ENCODE measurements at places on chromosomes 16 and 17.

GRCh38 chr16:70689035-70689969 is 3.4 kb upstream of the MTSS2 start:
- DNase-seq, result no peak

GRCh38 chr17:2071024-2071385 is 16.1 kb downstream of the HIC1 start:
- no peak for DNase-seq

DNA sequence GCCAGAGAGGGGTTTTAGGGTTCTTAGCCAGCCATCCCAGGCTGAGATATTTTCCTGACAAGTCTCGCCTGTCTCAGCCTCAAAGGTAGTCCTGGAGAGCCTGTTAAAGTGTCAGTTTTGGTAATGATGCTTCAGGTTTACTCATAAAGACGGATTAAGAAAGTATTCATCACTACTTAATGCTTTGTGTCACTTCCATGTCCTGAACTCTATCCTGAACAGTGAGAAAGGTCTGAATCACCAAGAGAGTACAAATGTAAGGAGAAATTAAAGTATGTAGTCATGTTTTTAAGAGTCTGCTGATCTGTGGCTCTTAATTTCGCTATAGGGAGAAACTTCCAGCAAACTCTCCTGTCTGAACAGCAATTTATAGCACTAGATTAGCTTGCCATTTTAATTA is 14.0 kb downstream of the RPGRIP1L start:
- no peak for DNase-seq

GRCh38 chr16:57159447-57159846 is 26.4 kb downstream of the PSME3IP1 start:
- DNase-seq, result no peak

- DNase-seq, result no peak
Observed at GRCh38 chr16:12784076-12784475, 19.6 kb downstream of the CPPED1 start.

DNA sequence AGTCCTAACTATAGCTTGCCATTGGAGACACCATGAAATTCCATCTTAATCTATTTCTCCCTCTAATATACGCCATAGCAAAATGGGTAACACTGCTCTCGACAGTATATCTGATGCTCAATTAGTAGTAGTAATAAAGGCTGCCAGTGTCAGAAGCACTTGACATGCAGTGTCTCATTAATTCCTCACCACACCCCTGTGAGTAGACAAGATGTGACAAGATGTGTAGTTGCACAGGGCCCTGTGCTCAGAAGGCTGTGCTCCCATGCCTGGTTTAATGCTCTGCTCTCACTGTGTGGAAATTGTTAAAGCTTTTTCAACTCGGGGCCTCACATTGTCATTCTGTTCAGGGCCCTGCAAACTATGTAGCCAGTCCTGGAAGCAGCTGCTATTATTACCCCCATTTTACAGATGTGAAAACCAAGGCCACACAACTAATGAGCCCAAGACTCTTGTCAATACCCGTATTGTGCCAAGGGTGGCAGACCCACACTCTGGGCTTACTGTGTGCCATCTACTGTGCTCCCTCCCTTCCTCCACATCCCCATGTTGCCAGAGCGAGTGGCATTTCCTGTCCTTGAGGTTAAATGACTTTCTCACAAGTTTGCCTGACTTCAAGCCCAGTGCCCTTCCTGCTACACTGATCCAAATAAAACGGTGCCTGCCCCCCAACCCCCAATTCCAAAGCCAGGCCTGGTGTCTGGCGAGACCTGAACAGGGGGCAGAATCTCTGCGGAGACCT is 287.3 kb upstream of the CCL2 start:
- DNase-seq, result no peak

GRCh38 chr17:14395255-14395654 is 94.4 kb downstream of the HS3ST3B1 start:
- DNase-seq, result no peak

DNA sequence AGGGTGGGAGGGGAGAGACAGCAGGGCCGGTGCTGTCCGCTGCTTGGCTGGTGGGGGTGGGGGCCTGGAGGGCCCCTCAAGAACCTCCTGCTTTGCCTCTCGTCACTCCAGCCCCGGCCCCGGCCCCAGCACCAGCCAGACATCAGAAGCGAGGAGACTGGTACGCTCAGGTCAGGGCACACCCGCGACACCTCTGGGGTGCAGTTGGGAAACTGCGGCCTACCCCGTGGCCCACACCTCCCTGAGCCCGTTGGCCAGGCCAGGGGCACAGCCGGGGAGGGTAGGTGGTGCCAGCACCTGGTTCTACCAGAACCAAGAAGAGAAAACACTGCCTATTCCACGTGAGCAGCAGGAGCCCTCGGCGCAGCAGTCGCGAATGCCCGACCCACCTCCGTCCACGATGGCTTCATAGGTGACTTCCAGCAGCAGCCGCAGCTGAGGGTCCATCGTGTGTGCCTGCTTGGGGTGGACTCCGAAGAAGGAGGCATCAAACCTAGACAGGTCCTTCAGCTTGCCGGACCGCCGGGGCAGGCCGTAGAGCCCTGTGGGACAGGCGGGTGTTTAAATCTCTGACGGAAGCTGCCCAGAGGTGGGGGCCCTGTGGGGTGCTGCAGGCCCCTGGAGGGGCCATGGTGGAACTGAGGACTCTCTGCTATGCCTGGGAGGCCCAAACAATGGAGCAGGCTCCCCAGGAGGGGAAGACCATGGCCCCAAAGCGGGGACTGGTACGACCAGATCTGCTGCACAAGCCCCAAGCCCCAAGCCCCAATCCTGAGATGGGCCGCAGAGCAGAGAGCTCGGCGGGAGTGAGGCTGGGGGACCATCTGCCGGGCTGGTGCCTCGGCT is 2.9 kb downstream of the FASN start:
- no peak for DNase-seq

DNA sequence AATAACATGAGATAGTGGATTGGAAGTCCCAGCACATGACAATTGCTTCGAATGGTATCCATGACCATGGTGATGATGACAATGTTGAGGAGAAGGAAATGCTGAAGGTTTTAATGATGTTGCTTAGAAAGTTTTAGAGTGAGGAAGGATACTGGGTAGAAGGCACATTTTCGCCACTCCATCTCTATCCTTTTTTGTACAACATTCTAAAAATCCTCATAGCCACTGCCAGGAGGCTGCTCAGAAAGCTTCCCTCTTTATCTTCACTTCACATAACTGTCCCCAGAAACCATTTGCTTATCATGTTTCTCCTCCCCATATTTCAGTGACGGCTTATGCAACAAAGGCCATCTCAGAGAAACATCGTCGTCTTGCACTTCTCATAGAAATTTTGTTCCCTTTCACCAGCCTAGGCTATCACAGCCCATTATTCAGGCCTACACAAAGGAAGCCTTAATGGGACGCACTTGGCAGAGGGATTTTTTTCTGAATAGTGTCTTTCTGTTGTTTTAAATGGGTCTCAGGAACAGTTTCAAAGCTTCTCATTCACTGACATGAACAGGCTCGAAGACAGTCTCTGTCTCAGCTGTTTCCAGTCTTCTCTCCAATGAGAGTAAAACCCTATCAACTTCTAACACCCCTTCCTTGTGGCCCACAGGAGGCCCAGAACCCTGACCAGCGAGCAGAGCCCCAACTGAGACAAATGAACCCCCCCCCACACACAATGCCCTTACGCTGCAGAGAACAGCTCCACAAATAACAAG is 506.7 kb downstream of the HAPSTR1 start:
- no peak for DNase-seq

GRCh38 chr17:6561446-6561845 is 5.1 kb upstream of the PITPNM3 start:
- DNase-seq, result no peak

- DNase-seq, result no peak
Observed at GRCh38 chr17:42886283-42887176, 14.1 kb upstream of the G6PC1 start.

DNA sequence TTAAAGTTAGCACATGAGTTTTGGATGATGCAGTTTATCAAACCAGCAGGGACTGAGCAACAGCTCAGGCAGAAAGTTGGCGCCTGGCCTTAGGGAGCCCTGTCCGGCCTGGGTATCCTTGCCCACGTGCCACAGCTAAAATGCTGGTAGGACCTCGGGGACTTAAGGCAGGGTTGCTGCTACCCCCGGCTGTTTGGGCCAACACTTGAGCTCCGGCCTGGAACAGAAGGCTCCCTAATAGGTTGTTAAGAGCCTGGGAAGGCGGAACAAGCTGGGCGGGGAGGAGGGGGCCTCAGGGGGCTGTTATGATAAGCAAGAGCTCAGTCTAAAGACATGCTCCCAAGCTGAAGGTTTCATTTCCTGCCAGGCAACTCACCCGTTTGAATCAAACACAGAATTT is 39.7 kb downstream of the CUEDC1 start:
- DNase-seq, result no peak

DNA sequence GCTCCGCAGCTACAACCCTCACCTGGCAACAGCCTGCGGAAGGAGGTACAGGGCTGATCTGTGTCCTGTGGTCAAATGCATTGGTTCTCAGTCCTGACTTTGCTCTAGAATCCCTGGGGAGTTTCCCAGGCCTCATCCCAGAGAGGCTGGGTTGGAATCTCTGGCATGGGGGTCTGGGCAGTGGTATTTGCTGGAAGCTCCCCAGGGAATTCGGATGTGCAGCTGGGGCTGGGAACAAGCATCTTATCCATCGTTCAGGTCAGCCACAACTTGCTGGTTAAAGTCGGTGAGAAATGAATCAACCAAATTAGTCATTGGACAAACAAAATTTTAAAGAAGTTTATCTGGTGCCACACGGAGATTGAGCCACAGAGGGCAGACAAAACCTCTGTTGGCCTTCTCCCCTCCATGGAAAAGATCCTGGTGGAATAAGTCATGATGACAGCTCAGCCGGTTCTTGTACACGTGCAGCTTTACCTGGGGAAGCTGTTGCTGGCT is 231.2 kb downstream of the FOXL1 start:
- peak; percentile 67 for DNase-seq

GRCh38 chr16:85486256-85486915 is 126.7 kb upstream of the GSE1 start:
- DNase-seq, result no peak

GRCh38 chr16:77965346-77965745 is 57.0 kb upstream of the CLEC3A start:
- DNase-seq, result no peak

GRCh38 chr16:15041271-15042004 is 14.4 kb downstream of the NTAN1 start:
- no peak for DNase-seq

GRCh38 chr16:9135797-9136196 is 44.4 kb downstream of the HAPSTR1 start:
- no peak for DNase-seq

DNA sequence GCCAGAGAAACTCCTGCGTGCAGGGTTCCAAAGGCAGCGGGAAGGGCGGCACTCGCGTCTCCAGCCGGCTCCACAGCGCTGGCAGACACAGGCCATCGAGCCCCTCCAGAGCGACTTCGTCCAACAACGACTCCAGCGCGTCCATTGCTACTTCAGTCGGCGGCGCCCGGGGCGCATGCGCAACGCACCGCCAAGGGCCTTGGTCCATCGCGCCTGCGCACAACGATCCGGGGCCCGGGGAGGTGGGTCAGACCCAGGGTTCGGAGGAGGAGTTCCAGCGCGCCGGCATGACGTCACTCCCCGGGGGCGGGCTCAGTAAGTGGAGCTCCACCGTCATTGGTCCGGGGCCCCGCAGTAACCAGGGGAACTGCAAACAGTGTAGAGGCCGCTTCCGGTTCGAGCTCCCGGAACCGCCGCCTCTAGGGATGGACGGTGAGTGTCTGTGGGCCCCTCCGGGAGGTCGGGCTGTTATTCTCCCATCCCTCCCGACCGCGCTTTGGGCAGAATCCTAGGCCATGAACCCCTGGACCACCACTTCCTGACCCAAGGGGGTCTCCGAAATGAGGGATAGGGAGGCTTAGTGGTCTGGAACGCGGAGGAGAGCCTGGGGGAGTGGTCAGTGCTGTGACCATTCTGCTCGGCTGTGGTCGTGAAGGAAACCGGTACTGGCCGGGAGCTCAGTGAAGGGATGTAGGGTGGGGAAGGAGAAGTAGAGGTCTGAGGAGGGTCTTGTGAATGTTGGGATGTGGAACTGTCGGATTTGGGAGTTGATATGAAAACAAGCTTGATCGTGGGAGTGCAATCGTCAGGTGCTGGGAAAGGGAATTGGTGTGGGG is at the start of the genes GTF3C1 and KATNIP:
GTF3C1 (minus strand) TSS at position 168 of the 836 bp plus-strand sequence; CDS start at position 145, 23 bp downstream.
KATNIP (plus strand) TSS at position 399 of the 836 bp plus-strand sequence; CDS start at position 426, 27 bp downstream.
- peak; percentile 81 for DNase-seq

GRCh38 chr16:5072334-5073278 is 963 bp downstream of the ALG1 start:
- no peak for DNase-seq

DNA sequence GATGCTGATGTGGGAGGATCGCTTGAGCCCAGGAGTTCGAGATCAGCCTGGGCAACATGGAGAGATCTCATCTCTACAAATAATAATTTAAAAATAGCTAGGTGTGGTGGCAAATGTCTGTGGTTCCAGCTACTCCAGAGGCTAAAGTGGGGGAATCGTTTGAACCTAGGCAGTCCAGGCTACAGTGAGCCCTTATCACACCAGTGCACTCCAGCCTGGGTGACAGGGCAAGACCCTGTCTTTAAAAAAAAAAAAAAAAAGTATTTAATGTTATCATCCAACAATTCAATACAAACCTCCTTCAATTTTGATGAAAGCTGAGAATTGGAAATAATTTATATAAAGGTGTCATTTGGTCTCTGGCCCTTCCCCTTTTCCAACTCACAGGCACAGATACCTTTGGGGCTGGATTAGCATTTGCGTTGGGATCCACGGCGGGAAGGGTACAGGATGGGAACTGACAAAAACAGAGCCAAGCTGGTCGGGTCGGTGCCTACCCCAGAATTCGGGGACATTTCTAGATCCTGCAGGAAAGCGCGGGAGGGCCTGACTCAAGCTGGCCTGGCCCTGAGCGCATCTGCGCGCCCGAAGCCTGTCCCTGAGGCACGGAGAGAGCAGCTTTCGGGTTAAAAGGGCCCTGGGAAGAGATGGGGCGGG is 860 bp upstream of the DCAF7 start:
- DNase-seq, result no peak

GRCh38 chr16:88063211-88063773 is 112.1 kb downstream of the BANP start:
- peak; percentile 2 for DNase-seq

GRCh38 chr17:8237175-8237574 is 10.7 kb downstream of the CTC1 start:
- DNase-seq, result no peak

DNA sequence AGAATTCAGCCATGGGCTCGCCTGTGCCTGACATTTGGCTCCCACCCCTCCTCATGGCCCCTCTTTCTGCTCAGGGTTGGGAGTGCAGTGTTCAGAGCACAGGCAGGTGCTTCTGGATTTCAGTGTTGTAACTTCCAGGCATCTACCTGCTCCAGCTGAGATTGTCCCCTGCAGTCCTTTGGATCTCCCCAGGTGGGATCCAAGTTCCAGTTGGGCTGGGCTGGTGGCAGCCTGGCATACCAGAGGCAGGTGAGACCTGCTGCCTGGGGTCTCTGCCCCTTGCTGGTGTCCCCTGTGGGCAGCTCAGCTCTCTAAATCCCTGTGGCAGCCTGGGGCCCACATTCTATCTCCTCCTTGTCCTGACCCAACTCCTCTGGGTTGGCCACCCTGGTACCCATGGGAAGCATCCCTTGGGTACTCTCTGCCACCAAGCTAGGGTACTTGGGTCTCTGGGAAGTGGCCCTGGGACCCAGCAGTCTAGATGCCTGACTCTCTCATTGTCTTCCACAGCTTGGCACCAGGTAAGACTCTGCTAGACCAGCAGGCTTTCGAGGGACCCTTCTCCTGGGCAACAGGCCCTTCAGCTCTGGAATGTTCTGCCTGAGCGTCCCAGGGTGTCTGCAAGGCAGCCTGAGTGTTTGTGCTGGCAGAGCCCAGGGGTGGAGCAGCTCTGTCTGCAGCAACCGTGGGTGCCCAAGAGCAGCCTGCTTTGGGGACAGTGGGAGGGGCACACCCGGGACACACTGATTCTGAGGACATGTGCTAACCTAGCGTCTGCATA is 42.5 kb downstream of the DNAH17 start:
- DNase-seq, result no peak

All from kidney epithelial cell (primary cell).